Thoracic aorta (tissue), 2 donors: ENCODE measurements at places on chromosomes 1 and 21. TPM values are rescaled to one million over a fixed set of nuclear protein-coding genes. Genes with fewer than 3 reads are reported as not detected.

The MAP3K7CL gene
- 41.2 TPM for total RNA-seq

The C1orf94 gene
- not detected for total RNA-seq

The PDXK gene
- 52.4 TPM for total RNA-seq

The IFNLR1 gene
- total RNA-seq, result 0.14 TPM

The RBP7 gene
- 24.1 TPM for total RNA-seq
